ENCODE measurements at places on chromosomes 3 and 15.

GRCh38 chr15:28904003-28904402 is 18.2 kb downstream of the APBA2 start:
- no peak for DNase-seq

- DNase-seq: no peak
Observed at GRCh38 chr3:190502946-190503345, 10.9 kb upstream of the IL1RAP start.

DNA sequence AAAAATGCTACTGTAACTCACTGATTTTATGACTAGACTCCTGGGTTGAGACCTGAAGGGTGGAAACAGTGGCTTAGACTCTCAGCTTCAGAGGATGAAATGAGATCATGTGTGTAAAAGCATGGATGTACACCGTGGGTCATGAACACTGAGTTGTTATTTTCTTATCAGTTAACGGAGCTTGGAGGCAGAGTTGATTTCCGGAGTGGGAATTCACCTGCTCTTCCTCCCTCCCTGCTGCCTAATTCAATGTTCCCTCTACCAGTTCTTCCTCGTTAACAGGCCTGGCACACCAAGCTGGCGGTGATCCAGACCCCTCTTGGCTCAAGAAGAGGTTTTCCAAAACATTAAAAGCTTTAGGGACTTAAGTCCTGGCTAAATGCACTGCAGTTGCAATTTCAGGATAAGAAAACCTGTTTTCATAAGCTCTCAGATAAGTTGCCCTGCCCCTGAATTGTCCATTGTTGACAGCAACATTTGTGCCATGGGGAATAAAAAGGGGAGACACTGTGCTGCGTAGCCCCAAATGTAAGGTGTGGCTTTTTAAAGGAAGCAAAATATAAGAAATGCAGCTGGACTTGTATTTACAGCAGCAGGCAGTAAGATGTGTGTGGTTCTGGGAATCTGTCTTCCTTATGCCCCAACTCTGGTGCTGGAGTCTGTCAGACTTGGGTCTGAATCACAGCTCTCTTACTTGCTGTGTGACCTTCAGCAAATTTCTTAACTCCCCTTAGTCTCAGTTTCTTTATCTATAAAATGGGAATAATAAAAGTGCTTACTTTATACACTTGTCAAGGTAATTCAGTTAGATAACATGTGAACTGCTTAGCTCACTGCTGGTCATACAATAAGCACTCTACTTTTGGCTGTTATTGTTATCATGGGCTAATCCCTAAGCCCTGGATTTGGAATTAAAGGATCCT is 9.9 kb downstream of the PDIA5 start:
- no peak for DNase-seq

- peak; percentile 67 for DNase-seq
Observed at GRCh38 chr3:21954709-21955108, 203.7 kb upstream of the ZNF385D start.

DNA sequence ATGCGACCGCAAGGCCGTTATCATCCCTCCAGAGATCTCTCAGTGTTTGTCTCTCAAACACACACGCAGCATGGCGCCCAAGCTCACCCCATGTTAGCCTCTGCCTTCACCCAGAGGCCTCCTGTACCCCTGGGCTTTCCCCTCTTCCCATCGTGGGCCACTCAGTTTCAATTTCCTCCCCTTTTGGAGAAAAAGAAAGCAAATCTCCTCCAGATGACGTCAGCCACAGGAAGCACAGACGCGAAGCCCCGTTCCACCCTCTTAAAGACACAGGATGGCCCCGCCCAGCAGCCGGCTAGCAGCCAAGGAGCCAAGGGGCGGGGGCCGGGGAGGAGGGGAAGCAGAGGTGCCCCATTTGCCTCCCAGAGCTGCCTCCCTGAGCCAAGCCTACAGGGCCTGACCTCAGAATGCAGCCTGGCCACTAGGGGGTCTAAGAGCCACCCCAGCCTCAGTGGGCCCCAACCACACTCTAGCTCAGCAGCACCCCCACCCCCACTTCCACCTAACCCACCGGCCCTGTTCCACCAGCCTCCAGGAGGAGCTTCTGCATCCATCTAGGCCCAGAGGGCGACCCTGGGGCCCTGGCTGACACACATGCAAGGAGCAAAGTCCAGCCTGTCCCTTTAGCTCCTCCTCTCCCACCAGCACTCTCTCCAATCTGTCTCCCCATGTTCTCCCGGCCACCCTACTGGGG is 26.5 kb downstream of the ATRIP start:
- peak; percentile 84 for DNase-seq

DNA sequence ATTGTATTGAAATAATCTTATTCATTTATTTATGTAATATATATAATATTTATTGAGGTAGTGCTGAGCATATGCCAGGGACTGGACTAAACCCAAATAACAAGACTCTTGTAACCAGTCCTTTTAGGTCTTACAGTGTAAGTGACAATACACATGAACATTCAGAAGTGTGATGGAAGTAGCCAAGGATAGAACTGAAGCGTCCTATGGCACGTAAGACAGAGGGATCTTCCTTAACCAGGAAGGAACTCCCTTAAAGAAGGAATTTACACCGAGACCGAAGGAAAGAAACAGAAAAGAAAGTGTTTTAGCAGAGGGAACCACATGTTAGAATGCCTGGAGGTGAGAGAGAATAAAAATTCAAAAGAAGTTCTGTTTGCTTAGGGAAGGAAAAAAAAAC is 23.6 kb upstream of the CLDN1 start:
- DNase-seq: no peak

- DNase-seq: no peak
Observed at GRCh38 chr15:35047528-35047927, 37.6 kb downstream of the NANOGP8 start.

GRCh38 chr15:64901914-64902313 is 9.8 kb upstream of the ANKDD1A start:
- no peak for DNase-seq

GRCh38 chr15:93420050-93420452 is 331.0 kb upstream of the RGMA start:
- no peak for DNase-seq

- no peak for DNase-seq
Observed at GRCh38 chr3:152155246-152156020, 113.3 kb upstream of the MBNL1 start.

DNA sequence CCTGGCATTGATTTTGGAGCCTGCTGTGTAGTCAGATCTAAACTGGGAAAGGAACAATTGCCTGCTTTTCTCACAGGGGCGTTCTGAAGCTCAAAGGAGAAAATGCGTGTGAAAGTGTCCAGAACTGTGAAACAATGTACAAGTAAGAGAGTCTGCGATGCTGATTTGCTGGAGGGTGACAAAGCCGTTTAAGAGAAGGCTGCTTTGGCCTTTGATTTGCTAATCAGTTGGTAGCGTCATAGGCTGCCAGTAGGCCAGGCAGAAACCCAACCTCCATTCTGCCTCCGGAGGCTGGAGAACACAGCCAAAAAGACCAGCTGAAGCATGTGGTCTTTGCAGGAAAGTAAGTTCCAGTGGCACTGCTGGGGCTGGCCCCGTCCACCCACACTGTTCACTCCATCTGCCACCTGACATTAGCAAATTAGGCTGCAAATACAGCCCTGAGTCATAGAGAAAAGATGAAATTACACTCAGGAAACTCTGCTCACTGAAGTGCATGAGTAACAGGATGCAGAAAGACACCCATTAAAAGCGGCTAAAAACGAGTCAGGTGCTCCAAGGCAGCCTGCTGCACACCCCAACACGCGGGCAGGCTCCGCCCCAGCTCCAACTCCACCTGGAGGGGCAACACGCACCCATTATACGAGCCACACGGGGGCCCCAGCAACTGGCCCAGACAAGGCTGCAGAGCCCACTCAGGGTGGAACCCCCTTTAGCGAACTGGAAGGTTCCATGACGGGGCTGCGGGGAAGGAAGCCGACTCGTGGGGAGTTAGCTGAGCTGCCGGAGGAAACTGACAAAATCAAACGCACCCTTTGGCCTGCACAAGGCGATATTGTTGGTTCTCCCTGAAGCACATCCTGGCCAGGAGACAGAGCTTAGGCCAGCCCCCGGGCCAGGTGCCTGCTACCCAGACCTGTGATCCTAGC is 31.6 kb downstream of the ZDHHC19 start:
- DNase-seq: no peak

DNA sequence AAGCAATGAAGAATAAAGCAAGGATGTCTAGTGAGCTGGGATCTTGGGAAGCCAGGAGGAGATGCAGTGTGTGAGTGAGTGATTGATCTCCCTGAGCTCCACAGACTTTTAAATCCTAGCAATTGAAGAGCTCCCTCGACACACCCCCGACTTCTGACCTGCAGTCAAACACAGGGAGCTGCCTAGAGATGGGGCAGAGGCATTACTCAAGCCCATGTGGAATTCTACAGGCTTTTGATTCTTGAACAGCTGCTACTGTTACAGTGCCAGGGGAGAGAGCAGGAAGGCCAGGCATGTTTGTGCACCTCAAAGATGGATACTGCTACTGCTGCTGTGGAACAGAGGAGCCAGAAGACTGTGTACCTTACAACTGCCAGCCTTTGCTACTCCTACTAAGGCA is 1403.1 kb upstream of the ALCAM start:
- DNase-seq: no peak

GRCh38 chr15:31025996-31026395 is 34.6 kb upstream of the MTMR10 start:
- no peak for DNase-seq

DNA sequence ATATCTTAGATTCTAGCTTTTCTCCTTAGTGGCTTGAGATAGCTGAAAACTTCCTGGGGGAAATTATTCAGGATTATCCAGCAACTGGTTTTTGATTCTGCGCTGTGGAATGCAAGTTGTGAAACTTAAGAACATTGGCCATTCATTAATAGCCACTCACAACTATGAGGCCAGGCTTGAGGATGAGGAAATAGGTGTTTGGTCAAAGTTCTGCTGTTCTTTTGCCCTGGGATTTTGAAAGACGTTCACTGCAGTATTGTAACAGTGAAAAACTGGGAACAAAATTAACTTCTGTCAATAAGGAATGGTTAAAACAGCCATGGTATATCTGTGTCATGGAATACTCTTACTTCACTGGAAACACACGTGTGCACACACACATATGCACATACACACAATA is 44.1 kb downstream of the CTXND1 start:
- DNase-seq: no peak

DNA sequence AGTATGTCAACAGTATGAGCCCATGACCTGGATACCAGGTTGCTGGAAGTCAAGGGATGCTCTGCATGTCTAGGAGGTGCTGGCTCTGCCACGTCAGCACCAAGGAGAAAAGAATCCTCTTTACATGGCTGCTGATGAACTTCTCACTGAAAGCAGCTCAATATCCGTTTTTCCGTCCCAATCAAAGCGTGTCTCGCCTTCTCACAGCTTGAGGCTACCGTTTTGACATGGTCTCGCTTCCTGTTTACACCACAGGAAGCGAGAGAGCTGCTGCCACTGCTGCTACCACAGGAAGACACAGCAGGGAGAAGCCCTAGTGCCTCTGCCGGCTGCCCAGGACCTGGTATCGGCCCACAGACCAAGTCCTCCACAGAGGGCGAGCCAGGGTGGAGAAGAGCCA is 27.3 kb downstream of the STARD5 start:
- DNase-seq: no peak

DNA sequence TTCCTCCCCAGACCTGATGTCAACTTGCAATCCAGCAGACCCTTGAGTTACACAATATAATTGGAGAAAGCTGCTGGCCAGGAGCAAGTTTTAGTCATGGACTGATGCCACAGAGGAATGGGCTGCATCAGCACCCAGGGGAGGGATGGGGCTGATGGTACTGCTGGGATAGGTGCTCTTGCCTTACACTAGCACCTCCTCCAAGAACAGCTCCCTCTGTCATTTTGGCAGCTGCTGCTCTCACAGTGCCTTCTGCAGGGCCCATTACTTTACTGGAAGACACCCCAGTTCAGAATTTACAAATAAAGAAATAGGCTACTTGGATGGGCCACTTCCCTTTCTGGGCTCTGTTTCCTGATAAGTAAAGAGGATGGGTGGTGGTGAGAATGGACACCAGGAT is 85.3 kb upstream of the RORA start:
- DNase-seq: no peak

DNA sequence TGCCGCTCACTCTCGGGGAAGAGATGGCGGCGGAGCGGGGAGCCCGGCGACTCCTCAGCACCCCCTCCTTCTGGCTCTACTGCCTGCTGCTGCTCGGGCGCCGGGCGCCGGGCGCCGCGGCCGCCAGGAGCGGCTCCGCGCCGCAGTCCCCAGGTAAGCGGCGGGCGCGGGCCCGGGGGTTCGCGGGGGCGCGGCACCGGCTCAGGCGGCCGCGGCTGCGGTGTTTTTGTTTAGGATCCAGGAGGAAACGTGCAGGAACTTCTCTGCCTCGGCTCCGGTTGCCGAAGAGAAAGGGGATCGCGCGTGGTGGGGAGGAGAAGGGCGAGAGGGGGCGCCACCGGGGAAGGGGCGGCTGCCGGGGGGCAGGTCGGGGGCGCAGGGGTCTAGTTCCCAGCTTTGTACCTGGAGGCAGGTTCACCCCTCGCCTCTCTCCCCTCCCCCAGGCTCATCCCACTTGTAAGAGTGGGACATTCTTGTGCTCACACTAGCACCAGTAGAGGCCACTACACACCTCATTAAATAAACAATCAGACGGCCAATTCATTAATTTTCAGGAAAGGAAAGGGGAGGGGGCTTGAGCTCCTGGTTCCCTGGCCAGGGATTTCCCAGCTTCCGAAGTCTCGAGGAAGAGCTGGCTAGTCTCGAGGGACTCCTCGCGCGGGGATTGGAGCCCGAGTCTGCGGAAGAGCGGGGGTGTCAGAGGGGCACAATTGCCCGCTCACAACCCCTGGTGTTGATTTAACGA is 562 bp downstream of the NEO1 start:
- no peak for DNase-seq

- peak; percentile 98 for DNase-seq
Observed at GRCh38 chr15:90994417-90995311, at the start of gene PRC1. Gene PRC1, minus strand, starts transcription at chr15:90994535. Its CDS starts 118 bp downstream, at chr15:90994417.

- DNase-seq: peak; percentile 91
Observed at GRCh38 chr15:50134524-50135024, 15.5 kb upstream of the ATP8B4 start.

DNA sequence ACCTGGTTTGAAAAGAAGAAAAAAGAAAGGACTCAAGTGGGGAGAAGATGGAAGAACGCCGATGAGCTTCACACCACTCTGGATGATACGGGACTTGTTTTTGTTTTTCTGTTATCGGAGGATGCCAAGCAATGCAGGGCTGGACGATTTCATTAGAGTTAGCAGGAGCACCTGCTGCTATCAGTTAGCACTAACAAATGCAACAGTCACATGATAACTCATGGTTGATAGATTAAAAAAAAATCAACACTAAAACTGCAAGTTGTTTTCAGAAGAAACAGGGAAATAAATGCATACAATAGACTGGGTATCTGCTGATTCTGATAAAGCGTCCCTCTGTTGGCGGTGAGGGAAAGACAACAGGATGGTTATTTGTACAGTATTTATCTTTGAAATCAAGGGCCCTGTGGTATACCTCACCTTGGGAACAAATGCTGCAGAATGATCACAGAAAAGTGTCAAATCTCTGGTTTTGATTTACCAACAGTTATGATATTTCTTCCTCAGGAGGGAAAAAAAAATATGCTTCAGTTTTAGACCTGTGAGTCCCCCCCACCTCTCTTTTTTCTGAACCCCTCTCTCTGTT is 575.1 kb downstream of the FOXP1 start:
- DNase-seq: no peak

DNA sequence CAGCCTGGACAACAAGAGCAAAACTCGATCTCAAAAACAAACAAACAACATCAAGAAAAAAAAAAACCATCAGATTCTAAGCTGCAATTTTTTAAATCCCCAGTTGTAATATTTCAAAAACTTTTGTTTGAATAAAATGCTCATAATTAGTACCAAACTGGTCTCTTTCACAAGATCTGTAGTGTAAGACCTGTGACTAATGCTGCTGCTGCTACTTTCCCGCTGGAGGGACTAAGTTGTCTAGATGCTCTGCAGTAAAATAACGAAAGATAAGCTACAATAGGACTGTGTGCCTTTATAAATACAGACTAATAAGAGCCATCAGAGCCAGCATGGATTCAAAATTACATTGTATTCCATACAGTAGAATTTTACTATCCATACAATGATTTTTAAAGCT is 45.4 kb downstream of the TM4SF4 start:
- DNase-seq: no peak
